D341Med (cell line): ENCODE measurements at places on chromosomes 16 and 17.

DNA sequence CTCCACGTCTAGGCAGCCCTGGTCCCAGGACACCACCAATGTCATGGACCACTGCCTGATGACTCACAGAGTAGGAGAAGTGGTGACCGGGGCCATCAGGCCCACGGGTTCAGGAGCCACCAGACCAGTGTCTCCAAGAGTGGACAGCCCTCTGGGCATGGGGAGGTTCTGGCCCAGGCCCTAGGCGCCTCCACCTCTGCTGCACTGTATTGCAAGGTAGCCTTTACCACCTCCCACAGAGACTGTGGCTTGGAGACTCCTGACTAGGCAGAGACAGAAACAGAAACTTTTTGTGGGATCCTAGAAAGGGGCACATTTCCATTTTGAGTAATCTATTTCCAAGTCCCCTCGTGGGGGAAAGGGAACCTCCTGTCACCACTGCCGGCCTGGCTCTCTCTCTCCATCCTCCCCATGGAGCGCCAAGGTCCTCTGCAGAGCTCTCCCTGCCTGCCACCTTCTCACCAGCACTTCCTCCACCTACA is 2.9 kb downstream of the CDIP1 start:
- no peak for DNase-seq

DNA sequence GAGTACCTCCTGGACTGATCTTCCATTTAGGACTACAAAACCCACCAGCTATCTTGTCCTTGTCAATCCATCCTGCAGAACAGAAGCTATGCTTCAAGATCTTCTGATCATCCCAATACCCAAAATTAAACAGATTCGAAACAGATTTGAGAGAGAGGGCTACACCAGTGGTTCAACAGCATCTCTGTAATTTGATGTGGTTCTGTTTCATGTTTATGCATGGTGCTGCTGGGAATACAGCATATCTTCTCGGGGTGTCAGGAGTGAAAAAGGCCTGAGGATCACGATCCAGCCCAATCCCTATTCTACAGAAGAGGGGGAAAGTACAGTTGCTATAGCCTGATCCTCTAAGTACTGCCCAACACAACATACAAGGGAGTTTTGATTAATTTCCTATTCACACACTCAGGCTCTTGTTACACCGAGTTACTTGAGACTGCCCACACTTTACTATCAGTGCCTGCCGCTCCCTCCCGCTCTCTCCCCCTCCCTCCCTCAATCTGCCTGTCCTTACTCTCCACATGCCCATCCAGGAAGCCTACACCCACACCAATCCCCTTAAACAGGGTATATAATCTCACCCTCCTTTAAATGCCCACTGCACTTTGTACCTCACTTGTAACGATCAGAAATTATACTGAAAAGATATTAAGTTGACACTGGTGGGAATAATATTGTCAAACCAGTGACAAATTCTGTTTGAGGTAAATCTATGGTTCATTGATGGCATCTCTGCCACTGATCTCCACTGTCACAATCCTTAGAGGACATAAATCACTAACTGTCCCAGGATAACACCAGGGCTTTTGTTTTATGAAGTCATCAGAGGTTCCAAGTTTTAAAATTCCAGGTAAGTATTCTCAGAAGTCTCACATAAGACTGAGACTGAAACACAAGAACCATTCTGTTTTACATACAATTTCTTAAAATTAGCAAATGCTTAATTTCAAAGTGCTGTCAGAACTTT is 89.3 kb upstream of the PLEKHM1 start:
- DNase-seq, result no peak

- no peak for DNase-seq
Observed at GRCh38 chr16:10995565-10995964, 51.2 kb downstream of the CLEC16A start.

DNA sequence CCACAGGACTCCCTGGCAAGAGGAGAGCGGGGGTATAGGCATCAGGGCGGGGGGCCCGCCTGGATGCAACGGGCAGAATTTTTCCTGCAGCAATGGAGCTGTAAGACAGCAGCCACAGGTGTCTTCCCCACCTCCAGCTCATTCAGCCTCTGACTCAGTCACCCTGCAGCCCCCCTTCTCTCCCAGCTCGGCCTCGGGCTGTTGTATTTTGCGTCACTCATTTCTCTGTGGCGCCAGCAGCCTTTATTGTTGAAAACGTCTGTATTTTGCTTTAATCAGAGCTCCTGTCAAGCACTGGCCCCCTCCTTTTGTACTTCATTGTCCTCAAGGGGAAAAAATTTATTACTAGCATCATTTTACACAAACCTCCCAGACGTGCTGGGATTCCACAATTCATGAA is 117.7 kb downstream of the WSCD1 start:
- no peak for DNase-seq

DNA sequence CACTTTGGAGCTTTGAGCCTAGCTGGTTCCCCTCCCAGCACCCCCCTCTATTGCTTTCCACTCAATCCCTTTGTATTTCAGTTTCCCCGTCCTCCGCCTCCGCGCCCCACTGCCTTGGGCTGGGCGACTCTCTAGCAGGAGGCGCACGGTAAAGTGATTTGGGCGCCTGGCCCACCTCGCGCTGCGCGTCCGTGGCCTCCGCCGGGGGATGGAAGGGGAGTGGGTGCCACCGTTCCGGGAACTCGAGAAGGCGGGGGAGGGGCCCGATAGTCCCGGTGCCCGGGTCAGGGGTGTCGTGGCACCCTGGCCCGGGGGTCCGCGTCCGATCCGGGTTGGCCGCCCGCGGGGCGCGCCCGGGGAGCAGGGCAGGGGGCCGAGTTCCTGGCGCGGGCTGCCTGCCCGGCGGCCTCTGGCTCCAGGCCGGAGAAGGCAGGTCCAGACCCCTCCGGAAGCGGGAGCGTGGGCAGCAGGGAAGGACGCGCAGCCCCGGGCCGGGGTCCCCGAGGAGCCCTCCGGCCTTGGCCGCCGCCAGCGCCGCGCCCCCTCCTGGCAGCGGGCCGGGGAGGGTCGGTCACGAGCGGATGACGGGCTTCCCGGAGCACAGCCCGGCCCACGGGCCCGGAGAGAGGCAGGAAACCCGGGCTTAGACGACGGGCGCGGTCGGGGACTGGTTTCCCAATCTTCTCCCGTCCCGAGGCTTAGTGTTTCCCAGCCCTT is 15.8 kb downstream of the MEOX1 start:
- DNase-seq, result peak; percentile 73

- DNase-seq, result no peak
Observed at GRCh38 chr16:77383606-77384187, 51.1 kb downstream of the ADAMTS18 start.

- no peak for DNase-seq
Observed at GRCh38 chr17:75524269-75524969, 1.1 kb upstream of the LLGL2 start.

DNA sequence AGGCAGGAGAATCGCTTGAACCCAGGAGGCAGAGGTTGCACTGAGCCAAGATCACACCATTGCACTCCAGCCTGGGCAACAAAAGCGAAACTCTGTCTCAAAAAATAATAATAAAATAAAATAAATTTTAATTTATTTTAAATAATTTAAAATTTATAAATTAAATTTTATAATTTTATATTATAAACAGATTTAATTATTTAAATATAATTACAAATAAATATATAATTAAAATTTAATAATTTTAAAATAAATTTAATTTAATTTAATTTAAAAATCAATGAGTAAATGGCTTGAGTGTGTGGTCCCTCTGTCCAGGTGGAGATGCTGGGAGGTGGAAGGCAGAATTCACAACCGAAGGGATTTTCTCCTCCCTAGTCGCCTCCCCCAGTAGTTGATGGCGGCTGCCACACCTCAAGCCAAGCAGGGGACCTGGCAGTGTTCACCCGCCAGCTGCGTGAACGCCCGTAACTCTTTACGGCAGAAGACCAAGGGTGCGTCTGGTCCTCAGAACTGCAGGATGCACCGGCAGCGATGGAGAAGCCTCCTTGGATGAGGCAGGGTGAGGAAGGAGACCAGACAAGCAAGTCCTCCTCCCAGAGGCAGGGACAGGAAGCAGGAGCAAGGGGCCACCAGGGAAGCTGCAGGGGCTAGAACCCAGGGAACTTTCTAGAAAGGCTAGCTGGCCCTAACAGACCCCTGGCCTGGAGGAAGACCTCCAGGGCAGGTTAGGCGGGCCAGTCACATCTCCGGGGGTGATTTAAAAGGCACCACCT is 22.9 kb upstream of the KRT17 start:
- DNase-seq, result no peak

- no peak for DNase-seq
Observed at GRCh38 chr16:67708368-67708771, 10.7 kb downstream of the GFOD2 start.

- DNase-seq, result peak; percentile 93
Observed at GRCh38 chr16:4402439-4403132, 13.8 kb downstream of the CORO7 start.

DNA sequence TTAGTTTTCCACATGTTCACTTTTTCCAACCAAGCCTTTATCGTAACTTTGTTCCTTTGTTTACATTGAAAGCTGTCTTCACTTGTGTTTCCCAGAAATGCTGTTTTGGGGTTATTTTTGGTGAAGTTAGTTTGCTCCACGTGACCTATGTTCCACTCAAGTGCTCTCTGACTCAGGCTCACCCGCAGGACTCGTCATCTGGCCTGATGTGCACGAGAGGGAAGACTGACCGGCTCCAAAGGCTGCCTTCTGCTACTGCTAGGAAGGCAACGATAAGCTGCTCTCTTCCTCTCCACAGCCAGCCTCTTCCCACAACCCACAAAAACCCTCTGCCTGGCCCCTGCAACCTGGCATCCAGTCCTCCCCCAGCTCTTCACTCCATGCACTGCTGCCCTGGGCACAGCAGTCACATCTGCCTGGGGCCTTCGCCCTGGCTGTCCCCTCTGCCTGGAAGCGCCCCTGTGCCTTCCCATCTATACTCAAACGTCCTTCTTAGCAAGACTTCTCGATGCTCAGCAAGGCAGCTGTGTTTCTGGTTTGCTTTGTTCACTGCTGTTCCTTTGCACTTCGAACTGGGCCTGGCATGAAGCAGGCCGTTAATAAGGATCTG is 28.0 kb downstream of the ZCCHC14 start:
- no peak for DNase-seq

- no peak for DNase-seq
Observed at GRCh38 chr16:83907631-83908250, 8.8 kb downstream of the MLYCD start.

DNA sequence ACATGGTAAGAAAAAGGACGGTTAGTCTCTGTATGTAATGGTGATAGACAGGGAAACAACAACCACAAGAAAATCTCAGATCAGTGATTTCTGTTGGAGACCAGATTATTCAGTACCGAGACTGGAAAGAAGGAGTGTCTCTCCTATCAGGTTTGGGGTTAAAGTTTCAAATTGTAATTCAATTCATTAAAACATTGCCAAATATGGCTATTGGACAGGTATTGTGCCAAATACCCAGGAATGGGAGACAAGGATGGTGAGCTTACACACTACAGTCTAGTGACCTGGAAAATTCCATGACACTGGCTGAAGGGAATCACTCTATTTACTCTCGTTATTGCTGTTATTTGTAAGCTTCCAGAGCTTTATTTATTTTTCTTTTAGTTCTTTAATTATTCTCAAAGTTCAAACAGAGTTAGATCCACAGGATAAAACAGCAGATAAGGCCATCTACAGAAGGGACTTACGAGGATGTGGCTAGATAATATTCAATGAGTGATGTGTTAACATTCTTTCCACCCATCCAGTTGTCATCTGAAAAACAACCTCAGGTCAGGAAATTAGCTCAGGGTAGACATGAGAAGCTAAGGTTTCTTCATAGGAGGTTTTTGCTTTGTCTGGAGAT is 25.1 kb upstream of the MMD start:
- DNase-seq, result no peak

- DNase-seq, result no peak
Observed at GRCh38 chr16:85123891-85124635, 11.8 kb upstream of the CIBAR2 start.

DNA sequence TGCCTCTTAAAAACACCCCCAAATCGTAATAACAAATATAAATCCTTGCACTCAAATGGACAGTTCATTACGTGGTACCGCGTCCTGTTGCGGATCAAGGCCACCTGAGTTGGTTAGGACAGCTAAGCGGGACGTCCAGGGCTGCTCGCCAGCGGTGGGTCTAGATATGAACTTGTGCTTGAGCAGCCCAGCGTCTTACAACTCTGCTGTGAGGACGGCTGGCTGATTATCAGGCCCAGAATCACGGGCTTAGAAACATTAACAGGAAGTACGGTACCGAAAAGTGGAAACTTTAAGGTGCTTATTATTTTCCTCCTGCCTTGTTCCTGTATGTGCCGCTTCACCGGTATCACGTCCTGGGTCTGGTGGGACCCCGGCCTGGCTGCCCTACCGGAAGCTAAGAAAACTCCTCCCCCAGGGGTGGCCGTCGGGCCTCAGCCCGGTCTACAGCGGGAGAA is 832 bp upstream of the SRRM2 start:
- DNase-seq, result peak; percentile 82

- DNase-seq, result peak; percentile 2
Observed at GRCh38 chr17:34364751-34365150, 1.7 kb upstream of the CCL1 start.

DNA sequence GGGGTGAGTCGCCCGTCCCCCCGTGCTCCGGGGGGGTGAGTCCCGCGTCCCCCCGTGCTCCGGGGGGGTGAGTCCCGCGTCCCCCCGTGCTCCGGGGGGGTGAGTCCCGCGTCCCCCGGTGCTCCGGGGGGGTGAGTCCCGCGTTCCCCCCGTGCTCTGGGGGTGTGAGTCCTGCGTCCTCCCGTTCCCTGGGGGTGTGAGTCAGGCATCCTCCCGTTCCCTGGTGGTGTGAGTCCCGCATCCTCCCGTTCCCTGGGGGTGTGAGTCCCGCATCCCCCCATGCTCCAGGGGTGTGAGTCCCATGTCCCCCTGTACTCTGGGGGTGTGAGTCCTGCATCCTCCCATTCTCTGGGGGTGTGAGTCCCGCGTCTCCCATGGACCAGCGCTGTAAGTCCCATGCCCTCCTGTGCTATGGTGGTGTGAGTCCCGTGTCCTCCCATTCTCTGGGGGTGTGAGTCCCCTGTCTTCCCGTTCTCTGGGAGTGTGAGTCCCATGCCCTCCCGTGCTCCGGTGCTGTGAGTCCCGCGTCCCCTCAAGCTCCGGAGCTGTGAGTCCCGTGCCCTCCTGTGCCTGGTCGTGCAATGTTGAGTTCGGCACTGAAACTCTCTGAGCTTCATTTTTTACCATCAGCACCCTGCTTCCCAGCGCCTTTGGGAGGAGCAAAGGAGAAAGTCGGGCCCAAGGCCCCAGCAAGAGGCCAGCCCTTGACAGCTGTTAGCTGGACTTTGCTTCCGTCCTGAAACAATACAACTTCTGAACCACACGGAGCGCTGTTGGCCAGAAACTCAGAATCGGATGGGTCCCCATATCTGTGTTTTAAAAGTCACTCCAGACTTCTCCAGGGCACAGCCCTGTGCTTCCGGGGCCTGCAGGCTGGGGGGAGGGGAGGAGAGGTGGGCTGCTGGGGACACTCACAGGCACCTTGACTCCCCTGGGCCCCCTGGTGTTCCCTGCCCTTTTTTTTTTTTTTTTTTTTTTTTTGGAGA is 11.5 kb upstream of the ZC3H18 start:
- DNase-seq, result peak; percentile 59

- no peak for DNase-seq
Observed at GRCh38 chr16:88911136-88911945, 44.9 kb upstream of the PABPN1L start.

GRCh38 chr17:78214016-78214705 is at the start of gene BIRC5:
BIRC5 (plus strand) TSS chr17:78214253; CDS start chr17:78214317, 64 bp downstream.
- peak; percentile 100 for DNase-seq

- DNase-seq, result no peak
Observed at GRCh38 chr16:69386596-69386995, 789 bp upstream of the TERF2 start.
